Activated T-helper 2 cell treated with anti-CD3 and anti-CD28 coated beads, Interferon-gamma antibody, Interleukin-2, Interleukin-4, amounts not matched to agents 10 μg/mL and 5 μg/mL and 100 μg/mL, durations not matched to agents 14 hours and 24 hours and 36 hours (primary cell): ENCODE measurements at places on chromosomes 5 and 9. TPM values are rescaled to one million over a fixed set of nuclear protein-coding genes. Genes with fewer than 3 reads are reported as not detected.

GRCh38 chr9:91677331-91677730 is 253.7 kb upstream of the NFIL3 start:
- H3K4me1 ChIP-seq, result peaks cover 6% of the 10 kb centered on the region
- DNase-seq, result no peak
- no peak overlapping the region for H3K4me3 ChIP-seq

- H3K4me3 ChIP-seq, result no peak overlapping the region
- H3K4me1 ChIP-seq, result no peaks in the 10 kb centered on the region
- H3K36me3 ChIP-seq, result no peaks in the 10 kb centered on the region
- no peak overlapping the region for H3K27ac ChIP-seq
- no peaks in the 10 kb centered on the region for H3K27me3 ChIP-seq
These were observed 483.7 kb downstream of the ELAVL2 start for GRCh38 chr9:23342291-23342690.

DNA sequence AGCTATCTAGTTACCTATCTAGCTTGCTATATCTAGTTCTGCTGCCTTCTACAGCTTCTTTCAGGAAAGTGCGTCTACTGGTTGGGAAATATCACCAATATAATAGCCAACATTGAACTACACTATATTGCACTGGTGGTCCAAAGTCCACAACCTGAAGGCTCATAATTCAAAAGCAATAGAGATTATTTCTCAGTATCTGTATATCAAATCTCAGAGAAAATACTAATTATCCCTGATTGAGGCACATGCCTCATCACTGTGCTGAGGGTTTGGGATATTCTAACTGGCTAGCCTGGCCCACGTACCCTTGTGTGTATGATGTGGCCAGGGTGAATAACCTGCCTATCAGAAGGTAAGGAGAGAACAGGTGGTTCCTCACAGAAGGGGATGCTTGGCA is 53.8 kb downstream of the SH3RF2 start:
- peaks cover 10% of the 10 kb centered on the region for H3K27me3 ChIP-seq
- no peak overlapping the region for H3K27ac ChIP-seq
- no peaks in the 10 kb centered on the region for H3K4me1 ChIP-seq
- no peak for DNase-seq
- H3K36me3 ChIP-seq, result no peaks in the 10 kb centered on the region

- DNase-seq, result no peak
- H3K27ac ChIP-seq, result no peak overlapping the region
- H3K27me3 ChIP-seq, result peaks cover 4% of the 10 kb centered on the region
- H3K4me3 ChIP-seq, result no peak overlapping the region
- H3K4me1 ChIP-seq, result no peaks in the 10 kb centered on the region
These were observed 6.7 kb downstream of the AIF1L start for GRCh38 chr9:131103024-131103423.

GRCh38 chr9:129611307-129611800 is 9.5 kb downstream of the C9orf50 start:
- no peak overlapping the region for H3K27ac ChIP-seq
- H3K4me1 ChIP-seq, result peaks cover 23% of the 10 kb centered on the region
- no peak for DNase-seq

- H3K4me1 ChIP-seq, result no peaks in the 10 kb centered on the region
- H3K27ac ChIP-seq, result no peak overlapping the region
- no peaks in the 10 kb centered on the region for H3K36me3 ChIP-seq
- DNase-seq, result no peak
- no peak overlapping the region for H3K4me3 ChIP-seq
- H3K27me3 ChIP-seq, result peaks cover 7% of the 10 kb centered on the region
These were observed 24.0 kb downstream of the NRG2 start for GRCh38 chr5:140018920-140019644.

Gene GDA
- total RNA-seq, result 0.07 TPM in 1 of 2 replicates, not detected in the other

Gene MLANA
- total RNA-seq, result not detected in 2 replicates

DNA sequence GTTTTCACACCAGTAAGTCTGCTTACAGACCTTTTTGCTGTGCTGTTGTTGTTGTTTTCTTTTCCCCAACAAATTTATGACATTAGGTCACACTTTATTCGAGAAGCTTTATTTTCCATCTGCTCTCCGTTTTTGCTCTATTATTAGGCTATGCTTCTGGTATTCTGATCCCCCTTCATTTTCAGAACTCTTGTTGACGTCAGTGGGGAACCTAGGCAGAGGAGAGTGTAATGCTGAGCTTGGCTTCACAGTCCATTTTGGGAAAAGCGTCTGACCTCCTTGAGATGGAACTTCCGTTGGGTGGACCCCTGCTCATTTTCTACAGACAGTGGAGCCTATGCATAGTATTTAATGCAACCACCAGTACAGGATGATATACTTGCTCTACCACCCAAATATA is 387.9 kb upstream of the MEF2C start:
- H3K27me3 ChIP-seq, result peaks cover 2% of the 10 kb centered on the region
- H3K27ac ChIP-seq, result no peak overlapping the region
- no peak for DNase-seq
- no peaks in the 10 kb centered on the region for H3K36me3 ChIP-seq

Gene MCTP1
- total RNA-seq, result not detected in 2 replicates

Gene CLIC3
- total RNA-seq, result not detected in 2 replicates

DNA sequence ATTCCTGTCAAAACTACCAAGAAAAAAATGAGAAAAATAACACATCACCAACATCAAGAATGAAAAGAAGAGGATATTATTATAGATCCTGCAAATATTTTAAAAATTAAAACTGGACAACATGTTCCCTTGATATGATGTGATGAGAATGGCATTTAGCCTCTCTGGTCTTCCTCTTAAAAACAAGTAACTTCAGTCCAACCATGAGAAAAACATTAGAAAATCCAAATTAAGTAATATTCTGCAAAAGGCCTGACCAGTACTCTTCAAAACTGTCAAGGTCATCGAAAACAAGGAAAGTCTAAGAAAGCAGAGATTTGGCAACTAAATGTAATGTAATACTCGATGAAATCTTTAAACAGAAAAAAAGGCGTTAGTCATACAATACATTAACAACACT is 167.1 kb upstream of the SNX2 start:
- no peak overlapping the region for H3K4me3 ChIP-seq
- no peaks in the 10 kb centered on the region for H3K36me3 ChIP-seq
- no peak for DNase-seq
- no peaks in the 10 kb centered on the region for H3K27me3 ChIP-seq

GRCh38 chr5:143024228-143024920 is 254.2 kb downstream of the ARHGAP26 start:
- H3K27me3 ChIP-seq, result no peaks in the 10 kb centered on the region
- peaks cover 11% of the 10 kb centered on the region for H3K36me3 ChIP-seq
- DNase-seq, result no peak
- H3K4me3 ChIP-seq, result no peak overlapping the region

DNA sequence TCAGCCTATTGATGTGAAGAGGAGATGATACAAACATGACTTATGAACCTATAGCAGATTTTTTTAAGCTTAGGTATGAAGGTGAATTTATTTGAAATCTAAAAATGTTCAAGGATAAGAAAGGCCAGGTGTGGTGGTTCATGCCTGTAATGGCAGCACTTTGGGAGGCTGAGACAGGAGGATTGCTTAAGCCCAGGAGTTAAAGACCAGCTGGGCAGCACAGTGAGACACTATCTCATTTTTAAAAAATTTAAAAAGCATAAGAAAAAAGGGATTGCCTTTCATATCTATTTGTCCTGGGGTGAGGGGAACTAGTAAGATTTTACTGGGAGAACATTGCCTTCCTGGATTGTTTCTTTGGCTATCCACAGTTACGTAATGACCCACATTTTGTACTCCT is 40.8 kb upstream of the SRP19 start:
- peaks cover 24% of the 10 kb centered on the region for H3K36me3 ChIP-seq
- no peaks in the 10 kb centered on the region for H3K4me1 ChIP-seq
- H3K27me3 ChIP-seq, result no peaks in the 10 kb centered on the region

DNA sequence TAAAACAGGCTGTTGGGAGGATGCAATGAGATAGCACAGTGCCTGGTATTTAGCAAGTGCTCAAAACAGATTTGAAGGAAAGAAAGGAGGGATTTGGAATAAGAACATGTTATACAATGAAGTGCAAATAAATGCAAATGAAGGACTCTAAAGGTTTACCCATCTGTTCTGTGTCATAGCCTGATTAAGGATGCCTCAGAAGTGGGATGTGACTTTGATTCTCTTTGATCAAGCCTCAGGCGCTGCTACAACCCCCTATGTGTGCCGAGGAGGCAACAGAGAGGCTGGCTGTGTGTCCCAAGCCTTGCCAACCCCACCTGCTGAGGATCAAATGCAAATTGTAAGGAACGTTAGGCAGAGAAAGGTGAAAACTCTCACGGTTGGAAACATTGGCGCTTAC is 27.2 kb downstream of the GGTA1 start:
- H3K27ac ChIP-seq, result no peak overlapping the region
- H3K4me1 ChIP-seq, result no peaks in the 10 kb centered on the region
- H3K27me3 ChIP-seq, result peaks cover 42% of the 10 kb centered on the region
- DNase-seq, result no peak
- no peaks in the 10 kb centered on the region for H3K36me3 ChIP-seq
- no peak overlapping the region for H3K4me3 ChIP-seq

Gene ACOT12
- not detected in 2 replicates for total RNA-seq

DNA sequence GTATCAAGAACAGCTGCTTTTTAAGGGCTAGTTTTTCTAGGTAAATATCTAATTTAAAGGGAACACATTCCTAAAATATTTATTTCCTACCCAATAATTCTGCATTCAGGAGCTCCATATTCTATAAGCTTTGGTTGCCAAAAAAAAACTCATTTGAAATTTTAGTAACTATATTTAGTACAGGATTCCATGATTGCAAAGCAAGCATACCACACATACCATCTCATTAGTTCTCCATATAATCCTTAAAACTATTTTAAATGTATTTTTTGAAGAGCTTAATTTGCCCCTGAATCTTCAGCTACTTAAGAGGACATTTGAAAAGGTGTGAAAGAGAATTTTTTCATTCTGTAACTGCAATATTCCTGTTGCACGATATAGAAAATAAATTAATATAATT is 877.0 kb downstream of the NR2F1-AS1 start:
- DNase-seq, result no peak
- no peaks in the 10 kb centered on the region for H3K36me3 ChIP-seq
- no peaks in the 10 kb centered on the region for H3K27me3 ChIP-seq

Gene FCN2
- total RNA-seq, result not detected in 2 replicates

Gene PIP5KL1
- 1.4 and 3.4 TPM in 2 replicates for total RNA-seq

Gene NR5A1
- total RNA-seq, result not detected in 2 replicates

DNA sequence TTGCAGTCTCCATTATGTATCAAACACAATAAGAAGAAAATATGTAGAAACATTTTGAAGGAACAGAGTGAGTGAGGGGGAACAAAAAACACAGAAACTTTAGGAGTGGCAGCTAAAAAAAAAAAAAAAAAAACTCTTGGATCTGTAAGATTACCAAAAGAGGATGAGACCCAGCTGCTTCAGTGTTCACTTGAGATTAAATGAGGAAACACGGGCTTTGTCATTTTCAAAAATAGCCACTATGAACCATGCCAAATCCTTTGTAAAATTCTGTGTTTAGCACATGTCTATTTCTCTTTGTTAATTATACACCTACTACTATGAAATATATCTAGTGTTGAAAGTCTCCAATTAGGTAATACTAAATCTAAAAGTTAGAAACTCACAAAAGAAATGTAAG is 485.9 kb downstream of the EFNA5 start:
- no peaks in the 10 kb centered on the region for H3K36me3 ChIP-seq
- H3K4me1 ChIP-seq, result no peaks in the 10 kb centered on the region
- no peak overlapping the region for H3K27ac ChIP-seq
- no peaks in the 10 kb centered on the region for H3K27me3 ChIP-seq

Gene SMIM32
- total RNA-seq, result not detected in 2 replicates

- H3K4me1 ChIP-seq, result no peaks in the 10 kb centered on the region
- H3K27ac ChIP-seq, result no peak overlapping the region
- no peak for DNase-seq
- H3K27me3 ChIP-seq, result no peaks in the 10 kb centered on the region
These were observed 423.3 kb upstream of the ADAMTS16 start for GRCh38 chr5:4716781-4717180.

Gene FOXI1
- not detected in 2 replicates for total RNA-seq

DNA sequence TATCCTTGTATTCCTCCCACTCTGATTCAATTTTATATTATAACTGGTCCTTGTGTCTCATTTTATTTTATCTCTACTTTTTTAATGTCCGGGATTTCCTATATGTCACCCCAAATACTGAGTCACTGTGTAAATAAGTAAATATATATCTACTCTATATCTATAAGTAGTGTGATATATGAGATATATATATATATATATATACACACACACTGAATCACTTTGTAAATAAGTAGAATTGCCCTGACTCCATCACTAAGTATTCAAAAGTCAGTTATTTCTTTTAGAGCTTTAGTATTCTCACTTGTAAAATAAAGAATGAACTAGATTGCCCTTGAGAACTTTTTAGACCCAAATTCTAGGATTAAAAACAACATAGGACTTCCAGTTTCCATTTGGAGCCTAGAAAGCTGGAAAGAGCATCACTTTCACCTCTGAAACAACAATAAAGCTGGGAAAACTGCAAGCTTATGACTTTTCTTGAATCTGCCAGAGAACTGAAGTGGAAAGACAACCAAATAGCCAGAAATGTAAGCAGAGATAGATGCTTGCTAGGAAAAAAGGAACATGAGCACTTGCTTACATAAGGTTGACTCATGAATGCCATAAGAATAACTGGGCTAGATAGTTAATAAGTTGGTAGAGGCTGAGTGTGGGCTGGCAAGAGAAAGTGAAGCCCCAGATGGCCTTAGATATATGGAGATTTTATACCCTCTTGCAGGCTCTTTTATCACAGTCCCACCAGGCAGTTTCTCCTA is 171.1 kb upstream of the TLX3 start:
- H3K27ac ChIP-seq, result no peak overlapping the region
- no peaks in the 10 kb centered on the region for H3K27me3 ChIP-seq
- no peaks in the 10 kb centered on the region for H3K4me1 ChIP-seq

Gene CDC20B
- 0.18 TPM in 1 of 2 replicates, not detected in the other for total RNA-seq

DNA sequence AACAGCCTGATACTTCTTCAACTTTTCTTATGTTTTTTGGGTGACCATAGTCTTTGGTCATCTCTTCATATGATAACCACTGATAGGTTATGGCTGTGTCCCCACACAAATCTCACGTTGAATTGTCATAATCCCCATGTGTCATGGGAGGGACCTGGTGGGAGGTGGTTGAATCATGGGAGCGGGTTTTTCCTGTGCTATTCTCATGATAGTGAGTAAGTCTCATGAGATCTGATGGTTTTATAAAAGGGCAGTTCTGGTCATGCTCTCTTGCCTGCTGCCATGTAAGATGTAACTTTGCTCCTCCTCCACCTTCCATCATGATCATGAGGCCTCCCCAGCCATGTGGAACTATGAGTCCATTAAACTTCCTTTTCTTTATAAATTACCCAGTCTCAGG is 8.7 kb downstream of the RHOBTB3 start:
- peaks cover 10% of the 10 kb centered on the region for H3K4me1 ChIP-seq
- no peak overlapping the region for H3K27ac ChIP-seq
- DNase-seq, result no peak

Gene PCDHA1
- 0.07 TPM in 1 of 2 replicates, not detected in the other for total RNA-seq

Gene PRLR
- total RNA-seq, result not detected in 2 replicates

Gene TAF1L
- not detected in 2 replicates for total RNA-seq

- H3K27me3 ChIP-seq, result peaks cover 5% of the 10 kb centered on the region
- no peak for DNase-seq
- no peaks in the 10 kb centered on the region for H3K4me1 ChIP-seq
- no peaks in the 10 kb centered on the region for H3K36me3 ChIP-seq
These were observed 94.5 kb downstream of the TMC1 start for GRCh38 chr9:72615931-72616330.

- DNase-seq, result peak; percentile 22
- H3K4me1 ChIP-seq, result peaks cover 35% of the 10 kb centered on the region
- peak overlapping the region; percentile 84 for H3K27ac ChIP-seq
- H3K27me3 ChIP-seq, result peaks cover 53% of the 10 kb centered on the region
These were observed 5.6 kb upstream of the PURA start for GRCh38 chr5:140108093-140109017.

Gene MEIKIN
- total RNA-seq, result not detected in 2 replicates

- peaks cover 4% of the 10 kb centered on the region for H3K4me1 ChIP-seq
- no peak overlapping the region for H3K27ac ChIP-seq
- peaks cover 33% of the 10 kb centered on the region for H3K27me3 ChIP-seq
- DNase-seq, result no peak
These were observed 77.2 kb downstream of the TSPAN17 start for GRCh38 chr5:176724472-176724871.
